HT1080 (cell line): ENCODE measurements at places on chromosomes 5 and 9. TPM values are rescaled to one million over a fixed set of nuclear protein-coding genes. Genes with fewer than 3 reads are reported as not detected.

The CRB2 gene
- total RNA-seq, result not detected in 2 replicates

GRCh38 chr9:31336841-31337240 lies 1047.6 kb upstream of the ACO1 start:
- no peak for DNase-seq

DNA sequence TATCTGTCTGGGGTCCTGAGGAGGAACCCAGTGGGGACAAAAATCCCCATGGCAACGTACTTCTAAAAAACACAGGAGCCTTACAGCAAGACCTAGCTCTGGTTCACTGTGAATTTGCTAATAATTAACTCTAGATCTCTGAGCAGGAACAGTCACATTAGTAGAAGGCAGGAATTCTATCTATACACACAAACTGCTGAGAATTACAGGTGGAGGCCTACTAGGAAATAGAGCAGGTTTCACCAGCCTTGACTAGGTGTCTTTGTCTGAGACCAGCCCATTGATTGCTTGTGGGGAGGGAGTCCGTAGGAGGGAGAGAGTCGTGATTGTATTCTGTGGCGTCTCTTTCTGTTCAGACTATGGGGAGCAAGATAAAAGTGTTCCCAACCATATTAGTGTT lies 44.8 kb downstream of the PRLR start:
- no peak for DNase-seq

- no peak for DNase-seq
Measured at GRCh38 chr5:15387931-15388524, 112.0 kb upstream of the FBXL7 start.

DNA sequence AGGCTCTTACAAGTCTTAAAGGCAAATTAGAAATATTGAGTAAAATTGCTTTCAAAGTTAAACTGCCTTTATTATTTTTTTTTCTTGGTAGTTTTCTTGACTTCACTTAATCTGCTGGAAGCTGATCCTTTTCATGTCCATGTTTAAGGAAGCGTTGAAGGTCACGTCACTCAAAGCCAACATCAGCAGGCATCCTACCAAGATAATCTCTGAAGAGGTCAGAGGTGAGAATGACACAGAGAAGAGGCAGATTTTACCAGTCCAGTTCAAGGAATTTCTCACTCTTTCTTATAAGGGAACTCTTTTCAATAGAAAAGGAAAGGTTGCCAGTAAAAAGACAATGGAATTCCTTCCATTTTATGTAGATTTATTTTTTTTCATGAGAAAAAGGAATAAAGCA lies 259.8 kb downstream of the ANXA1 start:
- DNase-seq, result no peak
